ENCODE measurements at places on chromosomes 1 and 21.
A peak's percentile ranks its signal among the peaks of the same experiment; 100 is the strongest.

GRCh38 chr1:11671544-11672286, 7.7 kb downstream of the FBXO6 start:
- DNase-seq, result no peak

DNA sequence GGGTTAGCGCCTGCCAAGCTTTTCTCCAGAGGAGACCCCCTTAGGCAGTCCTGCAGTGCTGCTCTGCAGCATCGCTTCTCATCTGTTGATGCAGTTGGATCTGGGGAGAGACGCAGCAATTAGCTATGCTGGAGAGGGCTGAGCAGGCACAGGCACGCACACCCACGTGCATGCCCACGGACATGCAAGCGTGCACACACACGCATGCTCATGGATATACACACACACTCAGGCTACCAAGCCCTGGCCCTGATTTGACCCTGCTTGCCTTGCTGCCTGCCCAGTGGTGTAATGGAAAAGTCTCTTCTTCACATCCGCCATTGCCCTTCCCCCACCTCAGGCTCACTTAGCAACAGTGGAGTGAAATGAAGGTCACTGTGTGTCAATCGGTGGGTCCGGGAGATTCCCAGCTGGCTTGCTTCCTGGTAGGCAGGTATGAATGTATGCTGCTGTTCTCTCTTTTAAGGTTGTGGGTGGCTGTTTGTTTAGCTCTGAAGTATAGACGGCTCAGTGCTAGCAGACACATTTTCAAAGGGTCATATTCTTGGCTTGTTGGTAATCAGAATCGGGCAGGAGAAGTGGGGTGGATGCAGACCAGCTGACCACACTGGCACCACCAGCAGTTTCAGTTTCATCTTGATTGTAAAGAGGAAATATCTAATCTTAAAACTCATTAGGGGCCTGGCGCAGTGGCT, 9.5 kb downstream of the ATP1B1 start:
- DNase-seq, result no peak

DNA sequence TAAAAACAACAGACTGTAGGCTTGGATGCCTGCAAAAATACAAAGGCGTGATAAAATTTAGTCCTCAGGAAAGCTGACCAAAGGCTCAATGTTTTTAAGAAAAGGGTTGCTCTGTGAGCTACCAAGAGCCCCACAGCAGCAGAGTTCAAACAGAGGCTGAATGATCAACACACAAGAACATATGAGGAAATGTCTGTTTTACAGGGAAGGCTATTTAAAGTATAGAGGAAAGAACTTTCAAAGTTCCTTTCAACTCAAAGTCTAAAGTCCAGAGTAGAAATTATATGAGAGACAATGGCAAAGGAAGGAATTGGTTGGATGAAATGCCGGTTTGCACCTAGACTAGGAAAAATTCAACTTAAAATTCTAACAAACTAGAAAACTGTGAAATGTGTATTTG, 8.6 kb downstream of the CLSTN1 start:
- DNase-seq, result no peak

DNA sequence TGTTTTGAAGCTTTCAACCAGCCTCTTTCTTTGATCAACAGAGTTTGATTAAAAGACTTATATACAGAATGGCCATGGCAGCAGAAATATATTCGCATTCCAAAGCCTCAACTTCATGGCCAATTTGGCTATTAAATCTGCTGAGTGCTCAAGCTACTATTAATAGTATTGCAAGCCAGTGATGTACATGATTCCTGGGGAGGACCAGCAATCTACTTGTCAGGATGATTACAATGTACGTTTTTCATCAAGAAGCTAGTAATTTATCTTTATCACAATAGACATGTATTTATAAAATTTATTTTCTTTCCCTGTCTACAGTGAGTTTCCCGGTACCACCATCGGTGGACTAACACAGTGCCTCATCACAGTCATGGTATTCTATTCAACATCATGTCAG, 515.5 kb downstream of the AMY1C start:
- no peak for DNase-seq

DNA sequence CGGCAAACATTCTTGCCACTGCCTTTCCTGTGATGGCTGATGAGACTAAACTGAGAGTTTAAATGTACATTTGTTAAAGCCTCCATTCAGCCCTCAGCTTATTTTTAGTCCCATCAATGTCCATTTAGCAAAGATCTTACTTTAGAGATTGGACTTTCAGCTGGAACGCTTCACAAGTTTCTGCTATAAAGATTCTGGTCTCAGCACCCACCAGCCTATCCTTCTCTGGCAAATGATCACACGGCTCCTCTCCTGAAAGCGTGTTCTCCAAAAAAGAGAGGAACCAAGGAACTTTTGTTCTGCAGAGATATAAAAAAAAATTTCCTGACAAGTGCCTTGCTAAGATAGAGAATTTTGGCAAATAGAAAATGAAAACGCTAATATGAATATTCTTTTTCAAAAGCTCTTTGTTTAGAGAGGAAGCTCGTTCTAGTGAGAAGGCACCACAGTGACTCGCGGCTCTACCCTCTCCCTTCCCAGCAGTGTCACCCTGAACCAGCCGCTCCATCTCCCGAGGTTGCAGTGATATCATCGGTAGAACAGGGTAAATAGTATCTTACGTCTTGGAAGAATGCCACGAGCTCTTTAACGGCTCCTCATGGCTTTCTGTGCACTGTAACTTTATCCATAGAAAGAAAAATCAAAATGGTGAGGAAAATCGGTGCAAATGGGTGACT, 200.2 kb downstream of the APP start:
- DNase-seq, result peak; percentile 94

GRCh38 chr1:82894635-82895034, 1093.9 kb downstream of the ADGRL2 start:
- no peak for DNase-seq

DNA sequence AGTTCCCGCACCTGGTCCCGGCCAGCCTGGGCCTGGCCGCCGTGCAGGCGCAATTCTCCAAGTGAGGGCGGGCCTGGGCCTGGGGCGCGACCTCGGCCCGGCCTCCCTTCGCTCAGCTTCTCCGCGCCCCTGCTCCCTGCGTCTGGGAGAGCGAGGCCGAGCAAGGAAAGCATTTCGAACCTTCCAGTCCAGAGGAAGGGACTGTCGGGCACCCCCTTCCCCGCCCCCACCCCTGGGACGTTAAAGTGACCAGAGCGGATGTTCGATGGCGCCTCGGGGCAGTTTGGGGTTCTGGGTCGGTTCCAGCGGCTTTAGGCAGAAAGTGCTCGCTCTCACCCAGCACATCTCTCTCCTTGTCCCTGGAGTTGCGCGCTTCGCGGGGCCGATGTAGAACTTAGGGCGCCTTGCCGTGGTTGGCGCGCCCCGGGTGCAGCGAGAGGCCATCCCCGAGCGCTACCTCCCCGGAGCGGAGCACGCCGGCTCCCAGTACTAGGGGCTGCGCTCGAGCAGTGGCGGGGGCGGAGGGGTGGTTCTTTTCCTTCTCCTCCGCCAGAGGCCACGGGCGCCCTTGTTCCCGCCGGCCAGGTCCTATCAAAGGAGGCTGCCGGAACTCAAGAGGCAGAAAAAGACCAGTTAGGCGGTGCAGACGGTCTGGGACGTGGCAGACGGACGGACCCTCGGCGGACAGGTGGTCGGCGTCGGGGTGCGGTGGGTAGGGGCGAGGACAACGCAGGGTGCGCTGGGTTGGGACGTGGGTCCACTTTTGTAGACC, 1.2 kb downstream of the OLIG1 start:
- no peak for DNase-seq

DNA sequence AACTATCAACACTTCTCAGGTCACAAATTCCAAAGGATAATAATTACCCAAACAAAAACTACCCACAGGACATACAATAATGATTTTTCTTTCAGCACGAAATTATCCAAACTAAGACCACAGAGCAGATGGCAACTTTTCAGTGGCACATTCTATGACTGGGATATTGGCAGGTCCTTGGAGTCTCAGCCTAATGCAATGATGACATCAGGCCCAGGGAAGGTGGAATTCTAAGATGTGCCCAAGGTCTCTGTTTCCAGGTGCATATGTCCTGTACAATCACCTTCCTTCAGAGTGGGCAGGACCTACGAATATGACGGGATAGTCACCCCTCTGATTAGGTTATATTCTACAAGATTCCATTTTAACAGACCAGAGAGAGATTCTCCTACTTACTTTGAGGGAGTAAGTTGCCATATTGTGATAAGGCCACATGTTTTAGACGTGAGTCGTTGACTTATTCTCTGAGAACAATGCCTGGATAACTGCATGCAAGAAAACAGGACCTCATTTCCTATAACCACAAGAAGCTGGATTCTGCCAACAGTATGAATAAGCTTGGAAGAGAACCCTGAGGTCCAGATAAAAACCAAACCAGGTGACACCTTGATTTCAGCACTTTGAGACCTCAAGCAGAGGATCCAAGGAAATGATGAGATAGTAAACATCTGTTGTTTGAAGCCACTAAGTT, 69.9 kb downstream of the ZC3H11B start:
- DNase-seq, result no peak

- no peak for DNase-seq
Observed at GRCh38 chr1:76950306-76950705, 83.0 kb downstream of the ST6GALNAC5 start.

- DNase-seq, result no peak
Observed at GRCh38 chr1:43655953-43656352, 6.0 kb downstream of the KDM4A start.

DNA sequence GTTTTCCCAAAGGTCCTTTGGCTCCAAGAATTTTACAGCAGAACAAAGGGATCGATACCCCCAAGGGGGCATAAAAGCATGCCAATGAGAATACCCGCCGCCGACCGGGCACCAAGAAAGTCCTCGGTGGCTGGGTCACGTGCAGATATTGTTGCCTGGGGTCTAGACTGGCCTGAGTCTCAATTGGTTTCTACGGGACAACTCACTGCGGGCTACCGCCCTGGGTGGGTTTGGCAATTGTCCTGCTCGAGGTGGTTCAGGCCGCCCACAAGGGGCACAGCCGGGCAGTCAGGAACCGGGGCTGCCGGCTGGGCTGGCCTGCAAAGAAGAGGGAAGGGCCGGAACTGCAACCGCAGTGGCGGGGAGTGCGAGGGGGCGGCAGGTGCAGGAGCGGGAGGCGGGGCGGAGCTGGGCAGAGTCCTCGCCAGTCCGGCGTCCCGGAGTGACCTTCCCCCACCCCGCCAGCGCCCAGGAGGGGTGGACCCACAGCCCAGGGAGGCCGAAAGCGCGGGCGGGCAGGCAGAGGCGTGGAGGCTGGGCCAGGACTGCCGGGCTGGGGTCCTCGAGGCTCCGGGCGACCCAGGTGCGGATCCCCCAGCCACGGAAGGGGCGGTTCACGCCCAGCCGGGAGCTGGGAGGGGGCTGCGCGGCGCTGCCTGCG, 926 bp upstream of the ATP1B1 start:
- peak; percentile 90 for DNase-seq

GRCh38 chr1:58063095-58063494, 483.4 kb downstream of the OMA1 start:
- DNase-seq, result no peak

- DNase-seq, result no peak
Observed at GRCh38 chr1:3607703-3608065, 3.6 kb downstream of the MEGF6 start.

Data from globus pallidus (tissue), 1 donor.